ENCODE measurements at places on chromosomes 1 and 21. TPM values are rescaled to one million over a fixed set of nuclear protein-coding genes. Genes with fewer than 3 reads are reported as not detected.
A peak's percentile ranks its signal among the peaks of the same experiment; 100 is the strongest.

DNA sequence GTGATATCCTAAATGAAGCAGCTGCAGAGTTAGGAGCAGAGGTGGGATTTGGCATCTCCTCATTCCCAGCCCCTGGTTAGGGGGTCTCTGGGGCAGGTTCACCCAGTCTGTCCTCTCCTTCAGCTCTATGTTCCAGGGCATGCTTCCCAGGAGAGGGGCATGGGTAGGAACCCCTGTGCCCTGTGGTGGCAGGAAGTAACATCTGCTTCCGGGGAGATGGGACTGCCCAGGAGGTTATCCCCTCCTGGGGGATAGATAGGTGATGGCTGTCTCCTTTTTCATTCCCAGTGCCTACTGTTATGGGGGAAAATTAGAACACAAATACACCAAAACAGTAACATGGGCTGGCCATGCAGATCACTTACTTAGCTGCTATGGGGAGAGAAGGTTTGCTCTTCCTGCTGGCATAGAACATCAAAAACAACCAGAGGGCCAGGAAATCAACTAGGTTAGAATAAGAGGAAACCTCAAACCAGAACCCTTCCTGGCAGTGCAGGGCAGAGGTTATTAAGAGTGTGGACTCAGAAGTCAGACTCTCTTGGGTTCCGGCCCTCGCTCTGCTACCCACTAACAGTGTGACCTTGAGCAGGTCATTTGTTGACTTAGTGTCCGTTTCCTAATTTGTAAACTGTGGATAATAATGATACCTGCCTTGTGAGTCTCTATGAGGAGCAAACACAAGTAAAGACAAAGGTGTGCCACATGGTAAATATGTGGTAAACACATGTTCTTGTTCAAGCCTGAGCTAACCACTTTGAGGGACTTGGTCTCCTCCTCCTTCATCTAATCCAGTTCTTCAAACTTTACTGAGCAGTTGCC lies 157.8 kb upstream of the JUN start:
- DNase-seq: no peak

- no peak for DNase-seq
Observed at GRCh38 chr1:52679048-52679447, 19.1 kb downstream of the COA7 start.

DNA sequence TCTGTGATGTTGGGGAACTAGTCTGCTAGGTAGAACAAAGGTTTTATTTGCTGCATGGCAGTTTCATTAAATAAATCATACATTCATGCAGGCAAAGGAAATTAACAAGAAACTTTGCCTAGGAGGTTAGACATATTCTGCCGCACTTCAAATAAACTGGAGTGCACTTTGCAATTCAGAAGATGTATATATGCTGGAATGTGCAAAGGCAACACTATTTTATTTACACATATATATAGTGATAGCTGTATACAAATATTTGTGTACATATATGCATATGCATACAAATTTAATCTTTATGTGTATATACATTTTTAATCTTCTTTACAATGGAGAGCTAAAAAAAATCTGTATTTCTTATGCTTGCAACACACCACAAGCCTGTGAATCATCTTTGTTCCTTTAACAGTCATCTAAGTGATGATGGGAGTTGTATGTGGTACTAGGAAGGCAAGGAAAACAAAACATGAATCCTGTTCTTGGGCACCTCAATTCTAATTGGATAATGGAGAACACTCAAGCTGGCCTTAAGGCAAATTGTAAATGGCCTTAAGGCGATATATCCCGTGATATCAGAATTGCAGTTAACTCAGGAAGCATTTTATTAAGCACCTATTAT lies 605.8 kb upstream of the CAMK1G start:
- DNase-seq: no peak

DNA sequence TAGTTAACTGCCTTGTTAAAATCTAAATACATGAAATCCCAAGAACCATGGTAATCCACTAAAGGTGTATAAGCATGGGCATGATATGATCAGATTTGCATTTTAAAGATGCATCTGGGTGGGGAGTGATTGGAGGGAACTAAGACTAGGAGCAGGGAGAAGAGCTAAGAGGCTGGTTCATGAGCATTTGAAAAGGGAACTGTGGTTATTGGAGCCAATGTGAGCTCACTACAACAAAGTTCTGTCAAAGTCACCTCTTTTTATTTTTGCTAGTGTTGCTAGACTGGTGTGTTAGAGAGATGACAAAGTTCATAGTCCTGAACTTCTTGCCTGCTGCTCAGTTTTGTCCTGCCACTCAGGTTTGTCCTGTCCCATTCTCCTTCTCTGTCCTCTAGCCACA lies 67.1 kb upstream of the LRRC8D start:
- DNase-seq: no peak

GRCh38 chr1:207933205-207933800 lies 22.4 kb upstream of the CD34 start:
- no peak for DNase-seq

DNA sequence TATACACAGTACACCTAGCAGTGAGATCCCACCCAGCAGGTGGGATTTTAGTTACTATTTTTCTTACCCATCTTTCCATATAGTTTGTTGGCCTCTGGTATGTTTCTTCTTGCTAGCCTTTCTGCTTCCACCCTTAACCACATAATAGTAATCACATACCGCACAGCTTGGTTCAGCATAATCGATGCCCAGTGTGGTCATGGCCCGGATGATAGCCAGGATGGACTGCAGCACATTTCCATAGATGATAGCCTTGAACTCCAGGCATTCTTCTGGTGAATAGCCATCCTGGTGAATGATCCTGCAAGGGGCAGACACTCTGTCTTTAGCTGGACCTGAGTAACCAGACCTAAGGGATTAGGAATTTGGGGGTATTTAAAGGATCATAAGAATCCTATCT lies 9.5 kb downstream of the GNAT2 start:
- no peak for DNase-seq

- DNase-seq: no peak
Observed at GRCh38 chr1:27992276-27992675, 32.5 kb downstream of the XKR8 start.

- DNase-seq: no peak
Observed at GRCh38 chr1:157359314-157360022, 192.8 kb downstream of the FCRL5 start.

DNA sequence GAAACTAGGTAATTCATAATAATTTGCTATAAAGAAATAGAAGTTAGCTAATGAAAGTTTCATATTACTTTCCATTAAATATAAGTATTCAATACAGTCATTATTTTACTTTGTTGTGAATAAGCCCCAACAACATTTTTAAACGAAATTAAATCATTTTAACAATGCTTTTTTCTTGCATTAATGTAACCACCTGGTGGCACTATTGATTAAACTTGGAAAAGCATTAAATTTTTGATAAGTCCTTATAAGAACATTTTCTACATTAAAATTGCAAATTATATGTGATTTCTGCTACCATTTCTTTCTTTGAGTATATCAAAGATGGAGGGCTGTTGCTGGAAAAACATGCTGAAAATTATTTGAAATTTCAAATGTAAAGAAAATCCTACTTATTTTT lies 918.8 kb upstream of the TMPRSS15 start:
- no peak for DNase-seq

- DNase-seq: no peak
Observed at GRCh38 chr1:90955769-90956168, 66.1 kb downstream of the ZNF644 start.

GRCh38 chr1:2132222-2133038 lies 62.1 kb downstream of the FAAP20 start:
- peak; percentile 67 for DNase-seq

DNA sequence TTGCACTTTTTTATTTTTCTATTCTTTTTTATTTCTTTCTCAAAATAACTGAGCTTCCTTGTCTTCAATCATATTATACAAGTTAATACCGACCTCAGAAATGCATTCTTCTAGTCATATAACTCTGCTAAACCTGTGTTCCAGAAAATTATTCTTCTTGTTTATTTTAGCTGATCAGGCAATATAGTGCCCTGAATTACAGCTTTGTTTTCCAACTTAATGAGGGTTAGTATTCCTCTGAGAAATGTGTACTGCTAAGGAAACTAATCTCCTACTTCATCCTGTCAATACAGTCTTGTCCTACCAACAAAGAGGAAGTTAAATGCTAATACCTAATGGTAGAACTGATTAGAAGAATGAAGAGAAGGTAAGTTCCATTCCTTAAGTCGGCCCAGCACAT lies 13.0 kb downstream of the BRINP3 start:
- no peak for DNase-seq

DNA sequence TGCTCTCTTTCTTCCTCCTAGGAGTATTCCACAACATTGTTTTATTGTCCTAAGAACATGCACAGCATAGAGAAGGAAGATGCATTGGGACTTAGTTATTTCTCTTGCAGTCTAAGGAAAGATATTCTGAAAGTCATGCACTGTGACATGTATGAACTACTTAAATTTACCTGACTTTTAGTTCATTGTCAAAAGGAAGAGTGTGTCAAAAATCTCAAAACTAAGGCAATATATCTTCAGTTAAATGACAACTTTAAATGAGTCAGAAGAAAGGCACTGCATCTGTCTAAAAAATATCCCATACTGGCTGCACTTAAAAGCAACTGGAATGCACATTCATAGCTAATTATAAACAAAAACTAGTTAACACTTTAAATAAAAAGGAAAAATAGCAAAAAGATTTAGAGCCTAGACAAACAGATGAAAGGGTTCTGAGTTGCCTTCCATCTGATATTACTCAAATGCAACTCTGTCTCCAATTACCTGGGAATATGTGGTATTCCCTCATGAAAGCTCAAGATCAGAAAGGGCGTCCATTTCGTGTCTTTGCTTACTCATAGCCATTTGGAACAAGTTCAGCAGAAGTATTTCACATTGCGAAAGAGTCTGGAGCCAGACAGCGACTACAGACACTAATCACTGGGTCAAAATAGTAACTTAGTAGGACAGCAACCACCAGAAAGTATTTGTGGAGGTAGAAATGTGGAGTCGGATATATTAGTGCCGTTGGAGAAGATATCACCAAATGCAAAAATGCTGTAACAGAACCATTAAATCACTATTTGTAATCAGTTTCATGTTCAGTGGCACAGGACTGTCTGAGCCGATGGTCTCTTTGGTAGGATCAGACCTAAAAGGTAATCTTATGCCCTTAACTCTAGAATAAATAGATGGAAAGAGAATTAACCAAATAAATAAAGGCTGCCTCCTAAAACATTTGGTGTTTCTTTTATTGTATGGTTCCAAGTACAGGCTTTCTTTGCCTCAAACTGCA lies 225.7 kb downstream of the GREM2 start:
- DNase-seq: no peak

DNA sequence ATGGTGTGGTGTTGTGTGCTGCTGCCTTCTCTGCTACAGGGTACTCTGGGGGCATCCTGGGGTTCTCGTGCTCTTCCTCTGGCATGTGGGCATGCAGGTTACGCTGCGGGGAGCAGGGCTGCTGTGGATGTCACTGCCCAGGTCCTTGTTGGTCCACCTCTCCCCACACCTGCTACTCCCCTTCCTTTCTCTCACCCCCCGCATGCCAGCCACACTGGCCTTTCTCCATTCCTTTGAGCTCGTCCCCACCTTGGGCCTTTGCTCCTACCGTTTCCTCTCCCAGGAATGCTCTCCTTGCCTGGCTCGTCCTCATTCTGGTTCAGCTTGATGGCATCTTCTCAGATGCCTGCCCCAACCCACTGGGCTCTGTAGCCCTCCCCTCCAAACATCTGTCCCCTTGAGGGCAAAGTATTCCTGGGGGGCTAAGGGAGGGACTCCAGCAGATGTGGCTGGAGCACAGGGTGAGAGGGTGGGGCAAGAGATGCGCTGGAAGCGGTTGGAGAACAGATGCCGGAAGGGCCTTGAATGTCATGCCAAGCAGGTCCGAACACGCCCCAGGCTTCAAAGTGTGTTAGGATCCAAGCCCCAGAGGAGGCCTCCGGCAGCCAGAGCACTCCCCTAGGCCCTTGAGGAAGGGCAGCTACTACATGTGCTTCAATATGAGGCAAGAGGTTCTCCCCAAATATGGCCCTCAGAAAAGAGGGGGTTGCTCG lies 23.4 kb downstream of the DMRTB1 start:
- no peak for DNase-seq

DNA sequence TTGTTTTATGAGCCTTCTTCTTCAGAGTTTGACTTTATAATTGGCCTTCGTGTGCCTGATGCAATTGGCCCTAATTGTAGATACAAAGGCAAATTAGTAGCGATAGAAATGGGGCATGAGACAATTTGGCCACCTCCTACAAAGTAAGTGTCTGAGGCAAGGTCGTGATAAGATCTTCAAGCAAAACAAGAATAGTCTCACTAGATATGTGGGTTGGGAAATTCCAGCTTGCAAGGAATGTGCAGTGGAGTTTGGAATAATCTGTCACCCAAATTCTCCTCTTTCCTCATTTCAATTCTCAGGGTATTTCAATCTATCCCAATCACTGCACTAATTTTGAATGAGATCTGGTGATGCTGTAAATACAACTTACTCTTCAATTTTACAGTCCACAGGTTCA lies 11.4 kb upstream of the TSNAX start:
- DNase-seq: no peak

DNA sequence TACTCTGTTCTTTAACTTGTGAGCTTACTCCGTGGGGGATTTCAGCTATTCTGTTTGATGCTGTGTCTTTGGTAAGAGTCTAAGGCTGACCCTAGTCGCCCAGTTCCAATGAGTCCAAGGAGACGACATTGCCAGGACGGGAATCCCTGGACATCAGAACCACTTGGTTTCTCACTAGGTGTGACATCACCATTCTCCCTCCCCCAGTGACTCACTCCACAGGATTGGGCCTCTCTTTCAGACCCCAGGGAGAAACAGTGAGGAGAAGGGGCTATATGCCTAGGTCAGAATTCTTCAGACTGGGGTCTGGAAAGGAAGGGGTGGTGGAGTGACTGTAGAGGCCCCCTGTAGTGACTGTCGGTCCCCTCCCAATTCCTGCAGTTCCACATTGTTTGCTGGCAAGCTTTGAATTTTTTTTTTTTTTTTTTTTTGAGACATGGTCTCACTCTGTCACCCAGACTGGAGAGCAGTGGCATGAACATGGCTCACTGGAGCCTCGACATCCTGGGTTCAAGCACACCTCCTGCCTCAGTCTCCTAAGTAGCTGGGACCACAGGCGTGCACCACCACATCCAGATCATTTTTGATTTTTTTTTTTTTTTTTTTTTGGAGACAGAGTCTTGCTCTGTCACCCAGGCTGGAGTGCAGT lies 21.3 kb downstream of the ALPL start:
- no peak for DNase-seq

- no peak for DNase-seq
Observed at GRCh38 chr1:234874291-234875288, 254.0 kb downstream of the TOMM20 start.

DNA sequence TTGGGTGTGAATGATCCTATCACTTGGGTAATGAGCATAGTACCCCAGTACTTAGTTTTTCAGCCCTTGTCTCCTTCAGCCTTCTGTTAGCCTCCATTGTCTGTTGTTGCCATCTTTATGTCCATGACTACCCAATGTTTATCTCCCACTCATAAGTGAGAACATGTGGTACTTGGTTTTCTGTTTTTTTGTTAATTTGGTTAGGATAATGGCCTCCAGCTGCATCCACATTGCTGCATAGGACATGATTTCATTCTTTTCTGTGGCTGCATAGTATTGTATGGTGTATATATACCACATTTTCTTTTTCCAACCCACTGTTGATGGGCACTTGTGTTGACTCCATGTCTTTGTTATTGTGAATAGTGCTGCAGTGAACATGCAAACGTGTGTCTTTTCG lies 39.6 kb upstream of the GPR52 start:
- no peak for DNase-seq

- peak; percentile 94 for DNase-seq
Observed at GRCh38 chr1:153536012-153536670, 350 bp upstream of the S100A6 start.

SLC9C2 gene
- not detected for total RNA-seq

NHLH2 gene
- total RNA-seq: not detected

OLFML2B gene
- 9.2 TPM for total RNA-seq

HSD3B2 gene
- not detected for total RNA-seq

OR6N1 gene
- not detected for total RNA-seq

FOXD3 gene
- 0.48 TPM for total RNA-seq

CLCC1 gene
- total RNA-seq: 19.7 TPM

BRINP3 gene
- total RNA-seq: 6.8 TPM
